Glomerular endothelial cell (primary cell): ENCODE measurements at places on chromosomes 7 and 10.

DNA sequence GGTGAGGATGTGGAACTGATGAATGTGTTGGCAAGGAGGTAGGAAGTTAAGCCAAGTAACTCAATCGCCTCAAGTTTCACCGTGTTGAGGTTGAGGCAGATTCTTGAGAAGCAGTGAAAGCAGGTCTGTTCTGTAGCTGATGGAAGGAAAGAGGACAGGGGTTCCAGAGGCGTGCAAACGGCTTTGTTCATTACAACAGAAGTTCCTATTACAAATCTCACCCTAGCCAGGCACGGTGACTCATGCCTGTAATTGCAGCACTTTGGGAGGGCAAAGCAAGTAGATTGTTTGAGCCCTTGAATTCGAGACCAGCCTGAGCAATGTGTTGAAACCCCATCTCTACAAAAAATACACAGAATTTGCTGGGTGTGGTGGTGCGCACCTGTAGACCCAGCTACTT lies 36.9 kb upstream of the PTF1A start:
- DNase-seq, result no peak

DNA sequence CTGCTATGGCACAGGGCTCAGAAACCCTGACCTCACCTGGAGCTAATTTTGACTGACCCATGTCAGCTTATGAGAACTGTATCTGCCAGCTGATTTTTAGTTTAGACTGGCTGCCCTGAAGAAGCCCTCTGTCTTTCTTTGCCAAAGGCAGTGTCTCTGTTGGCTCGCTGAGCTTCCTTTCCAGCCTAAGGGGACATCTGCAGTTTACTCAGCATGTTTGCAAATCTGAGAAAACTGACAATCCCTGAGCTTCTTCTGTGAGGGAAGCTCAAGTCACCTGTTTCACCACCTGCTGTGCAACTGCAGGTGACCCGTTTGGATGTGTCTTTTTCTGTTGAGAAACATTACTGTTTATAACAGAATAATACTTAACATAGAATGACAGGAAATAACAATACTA lies 46.0 kb downstream of the PRKAR2B start:
- no peak for DNase-seq

DNA sequence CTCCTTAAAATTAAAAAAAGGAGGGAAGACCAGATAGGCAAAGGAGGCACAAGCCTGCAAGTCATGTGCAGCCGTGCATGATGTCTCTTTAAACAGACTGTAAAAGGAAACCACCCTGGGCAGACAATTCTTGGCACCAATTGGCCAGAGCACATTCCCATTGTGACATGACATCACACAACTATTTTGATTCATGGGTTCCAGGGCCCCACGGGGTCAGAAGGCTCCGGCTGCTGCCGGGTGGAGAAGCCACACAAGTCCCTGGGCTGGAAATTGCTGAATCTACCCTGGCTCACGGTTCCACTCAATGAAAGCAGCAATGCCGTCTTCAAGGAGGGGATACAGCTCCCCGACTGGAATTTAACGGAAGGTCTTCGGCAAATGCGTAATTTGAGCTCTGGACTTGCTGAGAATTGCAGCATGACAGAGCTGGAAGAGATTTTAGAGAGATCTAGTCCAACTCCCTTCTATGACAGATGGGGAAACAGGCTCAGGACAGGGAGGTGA lies 140.5 kb downstream of the PRKAG2 start:
- DNase-seq, result peak; percentile 77

DNA sequence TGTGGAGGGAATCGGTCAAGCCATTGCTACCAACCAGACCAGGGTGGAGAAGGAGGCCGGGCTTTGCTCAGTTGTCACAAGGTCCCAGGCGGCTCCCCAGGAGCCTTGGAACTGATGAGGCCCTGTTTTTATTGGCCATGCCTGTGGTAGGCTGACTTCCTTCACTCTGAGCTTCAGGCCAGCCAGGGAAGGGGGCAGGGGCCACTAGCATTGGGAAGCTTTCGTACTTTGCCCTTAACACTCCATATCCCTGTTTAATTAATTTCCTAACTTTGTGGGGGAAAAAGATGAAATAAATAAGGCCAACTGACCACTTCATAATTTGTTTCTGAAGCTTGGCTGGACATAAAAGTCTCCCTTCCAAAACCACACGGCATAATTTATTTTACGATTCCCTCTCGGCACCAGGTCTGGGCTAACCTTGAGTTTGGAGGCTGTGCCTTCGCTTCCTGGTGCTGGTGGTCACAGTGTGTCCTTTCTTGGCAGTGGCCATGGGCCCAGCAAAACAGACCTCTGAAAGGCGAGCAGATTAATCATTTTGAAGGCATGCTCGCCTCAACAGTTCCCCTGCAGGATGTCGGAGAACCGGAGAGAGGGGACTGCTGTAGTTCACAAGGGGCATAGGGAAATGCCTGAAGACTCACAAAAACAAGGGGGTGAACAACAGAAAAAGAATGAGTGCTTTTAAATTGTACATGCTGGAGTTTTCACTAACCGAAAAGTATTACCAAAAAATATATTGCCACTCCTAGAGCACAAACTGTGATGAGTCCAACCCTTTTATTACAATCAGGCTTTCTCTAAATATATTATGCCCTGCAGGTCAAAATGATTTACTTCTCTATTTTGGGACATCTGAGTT lies 966.0 kb downstream of the LRMDA start:
- DNase-seq, result no peak

GRCh38 chr10:35259769-35260397 lies 76.4 kb upstream of the CCNY start:
- no peak for DNase-seq

DNA sequence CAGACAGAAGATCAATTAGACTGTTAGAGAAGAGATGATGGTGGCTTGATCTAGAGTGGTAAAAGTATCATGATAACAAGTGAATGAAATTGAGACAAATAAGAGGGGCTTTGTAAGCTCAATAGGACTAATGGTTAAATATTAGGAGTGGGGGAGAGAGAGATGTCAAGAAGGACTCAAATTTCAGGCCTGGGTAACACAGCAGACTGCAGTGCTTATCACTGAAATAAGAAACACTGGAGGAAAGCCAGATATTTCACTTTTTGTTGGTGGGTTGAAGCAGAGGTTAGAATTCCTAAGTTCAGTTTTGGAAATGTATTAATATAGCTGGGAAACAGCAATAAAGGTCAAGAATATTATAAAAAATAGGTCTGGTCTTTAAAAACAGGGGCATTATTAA lies 74.6 kb downstream of the ORC5 start:
- DNase-seq, result no peak

GRCh38 chr10:34504534-34504933 lies 310.6 kb downstream of the PARD3 start:
- no peak for DNase-seq

DNA sequence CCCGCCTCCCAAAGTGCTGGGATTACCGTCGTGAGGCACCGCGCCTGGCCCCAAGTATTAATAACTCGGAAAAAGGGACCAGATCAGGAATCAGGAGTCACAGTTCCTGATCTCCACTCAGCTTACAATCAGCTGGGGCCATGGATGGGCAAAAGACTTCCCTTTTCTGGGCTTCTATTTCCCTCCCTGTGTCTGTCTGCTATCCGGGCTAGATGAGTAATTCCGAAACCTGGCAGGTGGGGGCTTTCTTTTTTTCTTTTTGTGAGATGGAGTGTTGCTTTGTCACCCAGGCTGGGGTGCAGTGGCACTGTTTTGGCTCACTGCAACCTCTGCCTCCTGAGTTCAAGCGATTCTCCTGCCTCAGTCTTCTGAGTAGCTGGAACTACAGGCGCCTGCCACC lies 11.6 kb downstream of the RPS24 start:
- no peak for DNase-seq

DNA sequence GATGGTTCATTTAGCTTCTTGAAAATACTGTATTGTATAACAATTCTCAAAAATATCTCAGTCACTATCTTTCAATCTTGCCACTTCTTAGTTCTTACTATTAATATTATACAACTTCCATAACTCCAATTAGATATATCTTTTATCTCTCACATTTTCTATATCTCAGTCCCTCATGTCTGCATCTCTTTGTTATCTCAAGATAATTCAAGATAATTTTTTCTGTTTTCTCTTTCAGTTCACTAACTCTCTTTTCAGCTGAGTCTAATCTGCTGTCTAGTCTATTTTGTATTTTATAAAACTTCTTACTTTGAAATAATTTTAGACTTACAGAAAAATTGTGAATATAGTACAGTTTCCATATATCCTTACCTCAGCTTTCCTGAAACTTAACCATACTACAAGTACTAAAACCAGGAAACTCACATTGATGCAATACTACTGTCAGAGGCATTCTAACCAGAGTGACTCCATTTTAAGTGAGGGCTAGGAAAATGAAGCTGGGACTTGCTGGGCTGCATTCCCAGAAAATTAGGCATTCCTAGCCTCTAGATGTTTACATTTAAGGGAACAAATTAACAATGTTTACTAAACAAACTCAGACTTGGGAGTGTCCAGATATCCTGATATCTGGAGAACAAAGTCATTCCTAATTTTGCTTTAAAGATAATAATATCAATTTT lies 38.4 kb downstream of the DNAJC1 start:
- DNase-seq, result no peak

- DNase-seq, result no peak
These were observed 24.8 kb upstream of the PLPP4 start for GRCh38 chr10:120432209-120432608.

DNA sequence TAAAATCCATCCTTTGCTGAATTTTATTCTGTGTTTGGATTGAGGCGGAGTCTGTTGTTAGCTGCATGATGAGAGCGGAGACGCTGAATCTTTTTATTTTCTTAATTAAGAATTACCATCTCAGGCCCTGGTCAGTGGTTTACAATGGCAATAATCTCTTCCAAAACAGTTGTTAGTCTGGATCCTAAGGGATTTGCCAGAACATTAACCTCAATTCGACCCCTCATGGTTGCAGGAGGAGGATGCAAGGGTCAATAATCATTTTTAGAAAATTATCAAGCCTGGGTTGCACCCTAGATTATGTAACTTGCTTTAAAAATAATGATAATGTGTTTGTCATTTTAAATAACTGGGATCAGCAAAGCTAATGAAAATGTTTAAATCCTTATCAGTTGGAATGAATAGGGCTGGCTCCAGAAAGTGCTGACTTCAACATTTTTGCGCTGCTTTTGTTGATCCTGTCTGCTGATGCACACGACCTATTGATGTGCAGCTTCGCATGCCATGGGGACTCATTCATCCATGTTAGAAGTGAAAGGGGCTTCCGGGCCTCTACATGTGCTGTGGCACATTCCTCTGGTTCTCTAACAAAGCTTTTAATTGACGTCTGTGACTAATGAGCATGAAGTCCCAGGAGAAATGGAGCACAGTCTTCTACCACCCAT lies 80.7 kb upstream of the KIAA1217 start:
- no peak for DNase-seq

- DNase-seq, result no peak
These were observed 10.3 kb upstream of the AOC1 start for GRCh38 chr7:150842018-150842417.

- no peak for DNase-seq
These were observed at the start of gene NEBL for GRCh38 chr10:20897146-20897825. TSS of gene NEBL (minus strand) at chr10:20897311. CDS start at chr10:20897205, 106 bp downstream.

- DNase-seq, result no peak
These were observed 319.2 kb upstream of the LRRN3 start for GRCh38 chr7:110771717-110772116.

DNA sequence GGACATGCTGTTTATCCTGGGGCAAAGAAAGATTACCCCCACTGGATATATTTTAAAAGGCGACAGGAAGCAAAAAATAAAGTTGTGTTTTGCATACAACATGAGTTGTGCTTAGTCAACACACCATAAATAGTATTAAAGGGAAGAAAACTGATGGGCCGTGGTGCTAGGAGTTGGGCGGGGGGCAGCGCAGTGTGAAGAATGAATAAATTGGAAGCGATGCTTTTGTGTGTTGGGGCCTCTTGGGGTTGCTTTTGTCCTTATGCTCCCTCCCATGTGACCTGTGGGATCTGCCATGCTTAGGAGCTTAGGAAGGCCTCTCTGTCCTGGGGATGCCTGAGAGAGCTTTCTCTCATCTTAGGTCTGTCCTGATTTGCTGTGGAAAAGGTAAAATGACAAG lies 35.0 kb upstream of the AGR3 start:
- no peak for DNase-seq

GRCh38 chr7:1271046-1271445 lies 38.4 kb downstream of the UNCX start:
- no peak for DNase-seq

GRCh38 chr10:25902002-25902401 lies 32.0 kb upstream of the MYO3A start:
- no peak for DNase-seq

- DNase-seq, result peak; percentile 7
These were observed 289.6 kb downstream of the SFMBT2 start for GRCh38 chr10:7121154-7121797.

DNA sequence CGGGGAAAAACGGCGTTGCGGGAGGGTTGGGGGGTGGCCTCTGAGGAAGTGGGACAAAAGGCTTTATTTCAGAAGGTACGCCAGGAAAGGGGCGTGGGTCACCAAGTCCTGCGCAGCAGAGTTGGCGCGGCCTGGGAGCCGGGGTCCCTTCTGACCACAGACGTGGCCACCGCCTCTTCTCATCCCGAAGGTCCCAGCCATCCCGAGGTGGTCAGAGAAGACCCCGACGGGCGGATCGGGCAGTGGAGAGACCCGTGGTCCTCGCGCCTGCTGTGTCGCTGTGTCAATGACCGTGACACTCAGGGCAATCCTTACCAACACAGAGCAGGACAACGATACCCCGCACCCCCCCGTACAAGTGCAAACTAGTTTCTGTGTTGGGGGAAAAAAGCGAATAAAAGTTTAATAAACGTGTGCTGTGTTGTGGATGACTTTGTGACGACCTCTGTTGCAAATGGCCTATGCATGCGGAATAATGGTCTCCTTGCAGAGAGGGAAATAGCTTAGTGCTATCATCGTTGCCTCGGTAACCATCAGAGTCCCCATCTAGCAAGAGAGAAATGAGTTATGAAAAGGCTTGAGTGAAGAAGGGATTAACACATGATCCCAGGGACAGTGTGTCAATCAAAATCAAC lies 19.4 kb upstream of the GATA3 start:
- no peak for DNase-seq

DNA sequence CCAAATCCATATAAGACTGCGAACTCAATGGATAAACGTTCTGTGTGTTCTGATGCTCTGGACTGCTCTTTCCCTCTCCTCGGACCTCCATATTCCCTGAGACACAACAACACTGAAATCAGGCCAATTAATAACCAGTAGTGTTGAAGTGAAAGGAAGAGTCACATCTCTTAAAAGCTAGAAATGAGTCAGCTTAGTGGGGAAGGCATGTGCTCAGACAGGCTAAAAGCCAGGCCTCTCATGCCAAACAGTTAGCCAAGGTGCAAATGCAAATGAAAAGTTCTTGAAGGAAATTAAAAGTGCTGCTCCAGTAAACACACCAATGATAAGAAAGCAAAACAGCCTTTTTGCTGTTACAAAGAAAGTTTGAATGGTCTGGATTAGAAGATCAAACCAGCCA lies 29.3 kb downstream of the TNS3 start:
- no peak for DNase-seq
